Natural killer cell treated with Interleukin-12 subunit alpha and Interleukin-12 subunit beta and Interleukin-15 and Interleukin-18, amount 100 ng/mL, for 72 hours (primary cell): ENCODE measurements at places on chromosomes 5 and 9. TPM values are rescaled to one million over a fixed set of nuclear protein-coding genes. Genes with fewer than 3 reads are reported as not detected.

- H3K4me1 ChIP-seq = no peaks in the 10 kb centered on the region
- DNase-seq = no peak
- no peak overlapping the region for H3K27ac ChIP-seq
- H3K27me3 ChIP-seq = no peaks in the 10 kb centered on the region
- H3K4me3 ChIP-seq = no peak overlapping the region
- H3K36me3 ChIP-seq = no peaks in the 10 kb centered on the region
Measured at GRCh38 chr5:57987552-57987951, 472.3 kb downstream of the PLK2 start.

DNA sequence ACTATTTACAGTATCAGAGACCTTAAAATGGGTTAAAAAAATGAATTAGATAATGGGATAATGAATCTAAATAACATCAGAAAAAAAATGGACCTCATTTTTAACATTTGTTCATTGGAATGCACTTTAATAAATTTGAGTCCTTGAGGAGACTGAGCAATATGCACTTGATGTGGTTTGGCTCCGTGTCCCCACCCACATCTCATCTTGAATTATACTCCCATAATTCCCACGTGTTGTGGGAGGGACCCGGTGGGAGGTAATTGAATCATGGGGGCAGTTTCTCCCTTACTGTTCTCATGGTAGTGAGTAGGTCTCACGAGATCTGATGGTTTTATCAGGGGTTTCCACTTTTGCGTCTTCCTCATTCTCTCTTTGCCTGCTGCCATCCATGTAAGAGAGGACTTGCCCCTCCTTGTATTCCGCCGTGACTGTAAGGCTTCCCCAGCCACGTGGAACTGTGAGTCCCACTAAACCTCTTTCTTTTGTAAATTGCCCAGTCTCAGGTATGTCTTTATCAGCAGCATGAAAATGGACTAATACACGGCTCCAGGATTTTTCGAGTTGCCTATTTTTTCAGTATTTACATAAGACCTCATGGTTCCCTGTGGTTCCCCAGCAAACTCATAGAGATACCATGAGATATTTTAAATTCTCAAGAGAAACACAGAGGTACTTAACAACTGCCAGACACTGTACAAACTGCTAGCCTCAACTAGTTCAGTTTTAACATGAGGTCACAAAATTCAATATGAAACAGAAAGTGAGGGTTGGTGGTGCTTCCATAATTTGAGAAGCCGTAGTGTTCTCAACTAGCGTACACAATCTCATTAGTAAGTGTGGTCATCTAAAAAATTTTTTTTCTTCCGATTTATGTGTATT lies 128.3 kb downstream of the TLE1 start:
- H3K36me3 ChIP-seq = no peaks in the 10 kb centered on the region
- no peak overlapping the region for H3K4me3 ChIP-seq

GRCh38 chr5:136089791-136090190 lies 42.9 kb upstream of the SMAD5 start:
- H3K27me3 ChIP-seq = peaks cover 34% of the 10 kb centered on the region
- H3K36me3 ChIP-seq = no peaks in the 10 kb centered on the region
- H3K4me3 ChIP-seq = no peak overlapping the region
- H3K4me1 ChIP-seq = no peaks in the 10 kb centered on the region
- DNase-seq = no peak

The PHF24 gene
- total RNA-seq = not detected
